CD4-positive, alpha-beta T cell (primary cell): ENCODE measurements at places on chromosomes 5 and 9. TPM values are rescaled to one million over a fixed set of nuclear protein-coding genes. Genes with fewer than 3 reads are reported as not detected.

CDC23 gene
- total RNA-seq: 14.2 TPM

ARID3C gene
- 0.25 TPM for total RNA-seq

BTF3 gene
- total RNA-seq: 756 TPM

IRX1 gene
- total RNA-seq: not detected

GAS1 gene
- total RNA-seq: 0.59 TPM

CDH6 gene
- not detected for total RNA-seq

ADGRD2 gene
- total RNA-seq: not detected

ADAMTS2 gene
- total RNA-seq: not detected

CMBL gene
- total RNA-seq: not detected

ATG12 gene
- total RNA-seq: 61.0 TPM
